Posterior cingulate gyrus (tissue), 11 donors: ENCODE measurements at places on chromosomes 7 and 10.

GRCh38 chr10:112962343-112962742 is 12.3 kb downstream of the TCF7L2 start:
- no peak for DNase-seq

GRCh38 chr10:36141856-36142560 is 499.9 kb upstream of the FZD8 start:
- no peak for DNase-seq

GRCh38 chr10:1287971-1288401 is 231.8 kb downstream of the WDR37 start:
- no peak for DNase-seq

DNA sequence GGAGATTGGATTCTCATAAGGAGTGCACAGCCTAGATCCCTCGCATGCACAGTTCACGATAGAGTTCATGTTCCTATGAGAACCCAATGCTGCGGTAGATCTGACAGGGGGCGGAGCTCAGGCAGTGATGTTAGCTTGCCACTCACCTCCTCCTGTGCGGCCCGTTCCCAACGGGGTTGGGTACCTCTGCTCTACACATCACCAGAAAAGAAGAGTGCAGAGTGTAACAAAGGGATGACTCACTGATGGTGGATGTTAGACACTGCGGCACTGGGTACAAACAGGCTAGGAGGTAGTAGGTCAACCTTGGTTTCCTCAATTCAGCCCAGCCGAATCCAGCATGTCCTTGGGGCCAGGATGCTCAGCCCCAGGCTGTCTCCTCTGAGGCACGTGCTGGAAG is 66.8 kb upstream of the CHST15 start:
- DNase-seq: no peak
